ENCODE measurements at places on chromosomes 5 and 9.

- no peak for DNase-seq
Measured at GRCh38 chr9:101458963-101459631, 23.5 kb upstream of the ALDOB start.

DNA sequence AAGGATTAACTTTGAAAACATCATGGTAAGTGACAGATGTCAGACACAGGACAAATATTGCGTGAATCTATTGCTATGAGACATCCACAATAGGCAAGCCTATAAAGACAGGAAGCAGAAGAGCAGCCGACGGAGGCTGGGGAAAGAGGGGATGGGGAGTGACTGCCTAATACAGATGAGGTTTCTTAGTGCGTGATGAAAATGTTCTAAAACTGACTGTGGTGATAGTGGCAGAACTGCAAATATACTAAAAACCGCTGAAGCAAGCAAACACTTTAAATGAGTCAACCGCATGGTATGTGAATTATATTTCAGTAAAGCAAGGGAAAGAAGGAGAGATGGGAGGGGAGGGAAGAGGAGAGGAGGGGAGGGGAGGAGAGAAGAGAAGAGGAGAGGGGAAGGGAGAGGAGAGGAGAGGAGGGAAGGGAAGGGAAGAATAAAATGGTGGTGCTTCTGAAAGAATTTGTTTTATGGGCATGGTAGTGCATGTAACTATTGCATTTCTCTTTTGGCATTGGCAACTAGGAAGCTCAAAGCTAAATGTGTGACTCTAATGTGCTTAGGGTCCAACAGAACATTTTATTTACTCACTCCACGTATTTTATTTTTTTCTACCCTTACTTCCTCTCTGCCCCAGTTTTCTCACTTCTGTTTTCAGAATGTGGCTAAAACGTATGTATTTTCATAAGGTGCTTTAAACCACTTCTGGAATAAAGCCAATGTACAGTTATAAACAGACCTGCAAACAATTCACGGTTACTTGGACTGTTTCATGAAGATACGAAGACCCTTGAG, 21.3 kb downstream of the AKNA start:
- DNase-seq, result no peak

DNA sequence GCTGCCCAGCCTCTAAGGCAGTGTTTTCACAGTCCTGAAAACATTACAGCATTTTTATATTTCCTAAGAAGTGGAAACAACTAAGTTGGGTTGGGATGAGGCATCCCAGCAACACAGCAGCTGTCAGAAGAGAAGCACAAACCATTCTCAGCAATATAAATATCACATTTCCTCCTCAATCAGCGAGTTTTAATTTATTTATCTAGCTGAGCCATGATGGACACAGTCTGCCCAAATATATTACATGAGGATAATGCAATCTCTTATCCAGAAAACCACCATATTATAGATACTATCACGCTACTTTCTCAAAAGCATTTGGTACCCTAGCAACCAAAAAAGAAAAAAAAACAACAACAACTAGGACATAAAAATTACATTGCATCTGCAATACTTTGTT, 158.5 kb downstream of the FSTL4 start:
- no peak for DNase-seq

DNA sequence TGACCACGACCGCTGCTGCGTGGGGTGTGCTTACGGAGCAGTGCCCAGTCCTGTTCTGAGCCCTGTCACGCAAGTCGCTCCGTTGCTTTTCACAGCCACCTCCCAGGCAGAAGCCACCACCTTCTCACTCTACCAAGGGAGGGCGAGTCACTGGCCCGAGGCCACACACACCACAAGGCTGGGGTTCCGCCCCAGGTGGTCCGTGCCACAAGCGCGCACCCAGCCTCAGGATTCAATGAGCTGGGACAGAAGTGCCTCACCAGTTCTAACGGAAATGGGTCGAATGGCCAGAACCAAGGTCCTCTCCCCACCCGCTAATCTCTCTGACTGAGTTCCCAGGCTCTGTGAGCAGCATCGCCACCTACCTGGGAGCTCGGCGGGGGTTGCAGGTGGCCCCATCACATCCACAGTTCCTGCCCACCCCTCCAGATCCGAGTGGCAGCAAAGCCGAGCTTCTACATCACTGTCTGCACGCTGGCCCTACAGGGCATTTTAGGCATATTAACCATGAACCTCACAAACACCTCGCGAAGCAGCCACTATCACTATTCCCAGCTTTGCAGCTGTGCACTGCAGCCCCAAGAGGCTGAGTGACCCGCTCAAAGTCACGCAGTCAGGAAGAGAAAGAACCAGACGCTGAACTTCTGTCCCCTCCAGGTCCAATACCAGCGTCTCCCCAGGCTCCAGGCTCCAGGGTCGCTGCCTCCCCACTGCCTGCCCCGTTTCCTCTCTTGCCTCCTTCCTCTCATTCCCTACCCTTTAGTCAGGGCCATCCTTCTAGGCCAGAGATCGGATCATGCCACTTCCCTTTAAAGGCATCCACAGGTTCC, 92.1 kb upstream of the PHYKPL start:
- DNase-seq, result no peak

- no peak for DNase-seq
Measured at GRCh38 chr9:69657269-69657668, 14.9 kb downstream of the APBA1 start.

- no peak for DNase-seq
Measured at GRCh38 chr9:29397148-29397547, 1823.9 kb upstream of the C9orf72 start.

- no peak for DNase-seq
Measured at GRCh38 chr9:88373045-88373444, 15.2 kb upstream of the SPIN1 start.

GRCh38 chr9:121557581-121558447, 58.2 kb upstream of the GGTA1 start:
- DNase-seq, result no peak

DNA sequence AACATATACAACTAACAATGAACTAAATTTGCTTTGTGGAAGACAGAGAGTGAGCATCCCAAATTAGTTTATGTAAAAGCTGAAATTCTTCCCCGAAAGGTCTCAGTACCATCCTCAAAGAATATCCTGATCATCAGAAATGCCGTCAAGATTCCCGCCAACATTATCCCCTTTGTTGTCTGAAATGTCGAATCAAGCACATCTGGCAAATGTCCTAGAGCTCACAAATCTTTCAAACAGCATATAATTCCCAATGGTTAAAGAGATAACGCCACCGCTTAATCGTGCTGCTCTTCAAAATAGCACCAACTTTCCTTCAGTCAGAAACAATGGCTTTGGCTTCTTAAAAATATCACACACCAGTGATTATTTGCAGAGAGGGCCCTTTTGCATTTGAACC, 23.8 kb downstream of the MORN5 start:
- no peak for DNase-seq

DNA sequence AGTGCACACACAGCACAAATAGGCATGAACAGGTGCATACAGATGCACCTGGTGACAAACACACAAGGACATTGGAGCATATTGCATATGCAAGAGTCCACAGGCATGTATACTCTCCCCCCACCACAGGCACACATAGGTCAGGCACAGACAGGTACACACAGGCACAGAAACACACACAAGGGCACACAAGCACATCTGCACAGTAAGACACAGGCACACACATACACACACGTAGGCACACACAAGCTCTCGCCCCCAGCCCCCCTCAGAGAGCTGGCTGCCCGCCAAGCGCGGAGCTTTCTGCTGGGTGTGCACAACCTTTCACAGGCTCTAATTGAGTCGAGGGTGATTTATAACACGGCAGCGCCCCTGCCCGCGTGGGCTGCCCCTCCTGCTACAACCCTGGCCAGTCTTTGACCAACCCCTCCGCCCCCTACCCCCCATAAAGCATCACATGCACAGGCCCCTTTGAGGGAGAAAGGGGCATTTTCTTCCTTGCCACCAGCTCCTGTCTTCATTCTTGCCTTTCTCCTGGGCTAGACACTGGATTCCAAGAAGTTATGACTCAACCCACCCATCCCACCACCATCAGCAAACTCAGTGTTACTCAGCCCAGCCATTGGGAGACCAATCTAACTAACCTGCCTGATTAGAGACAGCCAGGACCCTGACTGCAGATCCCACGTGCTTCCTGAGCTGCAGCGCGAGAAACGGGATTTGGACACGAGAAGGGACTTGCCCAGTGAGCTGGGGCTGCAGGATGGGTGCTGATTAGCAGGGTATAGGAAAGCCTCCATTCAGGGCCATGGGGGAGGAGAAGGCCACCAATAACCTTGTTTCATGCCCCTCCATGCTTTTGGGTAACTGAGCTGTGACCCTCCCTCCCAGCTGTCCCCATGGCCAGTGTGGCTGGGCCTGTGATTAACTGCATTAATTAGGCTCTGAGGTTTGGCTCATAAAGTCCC, 42.8 kb upstream of the PSD2 start:
- DNase-seq, result no peak

DNA sequence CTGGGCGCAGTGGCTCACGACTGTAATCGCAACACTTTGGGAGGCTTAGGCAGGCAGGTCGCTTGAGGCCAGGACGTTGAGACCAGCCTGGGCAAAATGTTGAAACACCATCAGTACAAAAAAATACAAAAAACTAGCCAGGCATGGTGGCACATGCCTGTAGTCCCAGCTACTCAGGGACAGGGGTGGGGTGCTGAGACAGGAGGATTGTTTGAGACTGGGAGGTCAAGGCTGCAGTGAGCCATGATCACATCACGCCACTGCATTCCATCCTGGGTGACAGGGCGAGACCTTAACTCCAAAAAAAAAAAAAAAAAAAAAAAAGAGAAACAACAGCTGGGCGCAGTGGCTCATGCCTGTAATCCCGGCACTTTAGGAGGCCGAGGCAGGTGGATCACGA, 23.7 kb downstream of the DCAF12 start:
- no peak for DNase-seq

- DNase-seq, result no peak
Measured at GRCh38 chr5:13939638-13940037, 4.8 kb downstream of the DNAH5 start.

GRCh38 chr9:100869326-100869725, 159.2 kb upstream of the PLPPR1 start:
- no peak for DNase-seq

GRCh38 chr5:14397717-14398116, 183.9 kb upstream of the OTULINL start:
- DNase-seq, result no peak

- no peak for DNase-seq
Measured at GRCh38 chr9:96719921-96720320, 58.0 kb downstream of the ZNF510 start.

- peak; percentile 7 for DNase-seq
Measured at GRCh38 chr5:6780802-6781391, 67.7 kb downstream of the TENT4A start.

- no peak for DNase-seq
Measured at GRCh38 chr5:77621440-77621839, 17.1 kb downstream of the OTP start.

DNA sequence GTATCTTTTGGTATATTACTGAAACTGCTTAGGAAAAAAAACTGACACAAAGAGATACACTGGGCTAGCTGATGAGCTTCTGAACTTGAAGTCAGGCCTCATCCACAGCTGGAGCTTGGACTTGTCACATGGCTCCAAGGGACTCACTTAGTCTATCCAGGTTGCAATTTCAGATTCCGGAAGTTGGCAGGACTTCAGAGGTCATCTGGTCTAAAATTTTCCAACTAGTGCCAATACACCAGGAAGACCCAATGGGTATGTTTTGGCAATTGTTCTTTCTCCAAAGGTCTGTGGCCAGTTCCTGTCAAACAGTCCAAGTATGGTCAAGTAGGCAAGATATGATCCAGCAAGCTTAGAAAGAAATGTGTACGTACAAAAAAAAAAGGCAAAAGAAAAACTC, 36.7 kb downstream of the MRPS27 start:
- no peak for DNase-seq

DNA sequence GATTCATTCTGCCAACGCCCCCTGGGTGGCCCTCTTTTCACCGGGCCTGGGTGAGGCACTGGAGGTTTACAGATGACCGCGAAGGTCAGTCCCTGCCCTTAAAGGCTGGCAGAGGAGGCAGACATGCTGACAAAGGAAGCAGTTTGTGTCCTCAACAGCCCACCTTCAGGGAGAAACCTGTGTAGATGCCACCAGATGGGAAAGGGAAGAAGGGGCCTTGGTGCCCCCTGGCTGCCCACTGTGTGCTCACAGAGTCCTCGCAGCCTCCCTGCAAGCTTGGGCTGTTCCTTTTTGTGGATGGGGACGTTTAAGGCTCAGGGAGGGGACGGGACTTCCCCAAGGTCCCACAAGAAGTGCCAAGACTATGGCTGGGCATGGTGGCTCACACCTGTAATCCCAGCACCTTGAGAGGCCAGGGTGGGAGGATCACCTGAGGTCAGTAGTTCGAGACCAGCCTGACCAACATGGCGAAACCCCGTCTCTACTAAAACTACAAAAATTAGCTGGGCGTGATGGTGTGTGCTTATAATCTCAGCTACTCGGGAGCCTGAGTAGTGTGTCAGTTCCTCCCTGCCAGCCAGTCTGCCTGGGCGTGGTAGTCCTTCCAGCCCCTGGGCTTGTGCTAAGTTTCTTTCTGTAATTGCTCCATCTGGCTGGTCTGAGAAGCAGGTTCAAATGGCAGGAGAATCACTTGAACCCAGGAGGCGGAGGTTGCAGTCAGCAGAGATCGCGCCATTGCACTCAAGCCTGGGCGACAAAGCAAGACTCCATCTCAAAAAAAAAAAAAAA, 36.2 kb downstream of the NEK6 start:
- no peak for DNase-seq

DNA sequence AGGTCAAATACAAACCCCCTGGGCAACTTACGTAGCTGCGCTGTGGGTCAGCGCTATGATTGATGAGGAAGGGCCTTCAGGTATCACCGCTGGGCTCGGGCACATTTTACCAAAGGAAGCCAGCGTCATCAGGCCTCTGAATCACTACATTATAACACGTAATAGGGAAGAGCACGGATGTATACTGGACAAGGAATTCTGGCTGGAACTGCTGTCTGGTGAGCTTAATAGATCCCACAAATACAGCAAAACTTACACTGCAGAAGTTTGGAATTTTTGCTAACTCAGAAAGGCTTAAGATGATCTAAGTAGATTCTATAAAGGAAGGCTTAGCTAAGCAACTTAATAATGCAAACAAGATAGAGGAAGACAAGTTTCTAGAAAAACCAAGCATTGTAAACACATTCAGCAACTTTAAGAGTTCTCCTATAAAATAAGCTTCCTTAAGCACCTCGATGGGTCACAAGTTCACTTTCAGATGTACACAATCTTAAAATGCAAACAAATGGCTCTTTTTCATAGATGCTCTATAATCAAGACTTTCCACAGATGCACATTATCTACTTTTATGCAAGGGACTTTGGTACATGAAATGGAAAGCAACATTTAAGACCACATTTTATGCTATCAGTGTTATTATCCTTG, 360.1 kb upstream of the PANK3 start:
- no peak for DNase-seq

GRCh38 chr5:148208226-148208625, 5.4 kb downstream of the SPINK6 start:
- DNase-seq, result no peak
